ENCODE measurements at places on chromosomes 12 and 14.

- DNase-seq, result no peak
Observed at GRCh38 chr12:92987362-92987761, 58.3 kb upstream of the EEA1 start.

- no peak for DNase-seq
Observed at GRCh38 chr12:232731-233614, 19.0 kb upstream of the SLC6A12 start.

- no peak for DNase-seq
Observed at GRCh38 chr14:68766299-68767247, 26.3 kb downstream of the ZFP36L1 start.

GRCh38 chr14:85437148-85437547 is 92.8 kb upstream of the FLRT2 start:
- no peak for DNase-seq

- no peak for DNase-seq
Observed at GRCh38 chr12:318759-319515, 56.3 kb upstream of the SLC6A13 start.
